ENCODE measurements at places on chromosomes 1 and 21.

DNA sequence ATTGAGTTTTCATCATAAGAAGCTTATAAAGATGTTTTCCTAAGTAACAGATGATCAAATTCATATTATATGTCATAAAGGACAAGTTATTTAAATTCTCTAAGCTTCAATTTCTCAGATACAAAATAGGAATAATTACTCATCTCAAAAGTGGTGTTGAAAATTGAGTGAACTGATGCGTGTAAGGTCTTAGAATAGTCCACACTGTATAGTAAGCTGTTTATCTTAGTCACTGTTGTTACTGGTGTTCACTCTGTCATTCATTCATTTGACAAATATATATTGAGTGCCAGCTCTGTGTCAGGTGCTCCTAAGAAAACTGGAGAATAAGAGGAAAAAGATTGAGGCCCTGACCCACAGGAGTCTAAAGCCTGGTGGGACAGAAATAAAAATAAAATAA lies 186.3 kb upstream of the BRINP3 start:
- DNase-seq: no peak

- no peak for DNase-seq
Measured at GRCh38 chr1:92333668-92334067, 34.8 kb downstream of the RPAP2 start.

DNA sequence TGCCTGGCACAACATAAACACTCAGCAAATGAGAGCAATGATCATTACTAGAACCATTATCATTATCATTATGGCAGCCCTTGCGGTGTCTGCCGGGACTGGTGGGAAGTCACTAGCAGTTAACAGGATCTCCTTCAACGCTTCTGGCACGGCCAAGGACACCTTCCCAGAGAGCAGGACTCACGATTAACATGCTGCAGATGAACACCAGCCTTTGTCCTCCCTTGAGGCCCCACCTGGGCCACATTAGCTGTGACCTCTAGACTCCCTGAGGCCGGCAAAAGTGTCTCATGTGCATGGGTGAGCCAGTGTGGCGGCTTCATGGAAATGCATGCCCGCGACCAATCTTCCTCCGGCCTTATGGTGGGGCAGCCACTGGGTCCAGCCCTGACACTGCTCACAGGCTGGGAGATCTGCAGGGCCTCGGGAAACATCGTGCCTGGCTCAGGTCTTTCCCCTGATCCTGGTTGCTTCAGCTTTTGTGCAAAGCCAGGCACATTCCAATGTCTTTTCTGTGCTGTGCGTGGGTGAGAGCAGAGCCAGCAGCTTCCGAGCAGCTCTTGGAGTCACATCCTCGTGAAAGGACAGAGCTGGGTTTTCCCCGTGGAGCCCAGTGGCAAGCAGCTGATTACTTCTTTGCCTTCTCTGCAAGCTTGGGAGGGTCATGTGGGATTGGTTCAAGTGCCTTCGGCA lies 107.3 kb downstream of the HMGB4 start:
- no peak for DNase-seq

- DNase-seq: no peak
Measured at GRCh38 chr1:14970115-14970798, 183.3 kb upstream of the TMEM51 start.

DNA sequence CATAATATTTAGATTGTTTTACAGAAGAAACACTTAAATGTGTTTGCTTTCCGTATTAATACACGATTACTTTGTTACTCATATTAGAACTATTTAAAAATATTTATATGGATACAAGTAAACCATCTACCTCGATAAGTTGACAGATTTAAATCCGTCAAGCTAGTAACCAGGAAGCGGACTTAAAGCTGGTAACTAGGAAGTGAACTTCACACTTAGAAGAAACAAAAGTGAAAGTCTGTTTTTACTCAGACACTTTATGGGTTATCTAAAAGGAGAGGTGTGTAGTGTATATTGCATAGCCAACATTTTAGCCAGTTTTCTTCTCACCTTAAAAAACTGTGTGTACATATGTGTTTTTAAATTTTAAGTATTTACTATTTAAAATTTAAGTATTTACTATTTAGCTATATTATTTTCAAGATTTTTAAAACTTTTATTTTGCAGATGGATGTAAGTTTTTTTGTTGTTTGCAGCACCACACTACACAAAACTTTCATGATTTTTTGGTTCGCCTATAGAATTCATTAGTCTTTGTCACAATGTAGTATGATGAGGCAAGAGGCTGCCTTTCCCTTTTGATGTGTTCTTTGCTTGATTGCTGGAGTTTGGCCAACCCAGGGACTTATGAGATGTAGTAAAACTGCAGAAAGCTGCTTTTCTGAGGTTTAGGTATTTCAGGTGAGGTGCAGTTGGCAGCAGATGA lies 2.7 kb downstream of the USP25 start:
- DNase-seq: peak; percentile 75

GRCh38 chr1:3858231-3858981 lies 1.1 kb downstream of the DFFB start:
- DNase-seq: no peak

- peak; percentile 69 for DNase-seq
Measured at GRCh38 chr1:85091671-85092280, 43.5 kb upstream of the MCOLN3 start.

- DNase-seq: peak; percentile 46
Measured at GRCh38 chr1:75203415-75204277, 69.5 kb downstream of the LHX8 start.

GRCh38 chr1:173451981-173452380 lies 25.2 kb upstream of the PRDX6 start:
- DNase-seq: no peak

DNA sequence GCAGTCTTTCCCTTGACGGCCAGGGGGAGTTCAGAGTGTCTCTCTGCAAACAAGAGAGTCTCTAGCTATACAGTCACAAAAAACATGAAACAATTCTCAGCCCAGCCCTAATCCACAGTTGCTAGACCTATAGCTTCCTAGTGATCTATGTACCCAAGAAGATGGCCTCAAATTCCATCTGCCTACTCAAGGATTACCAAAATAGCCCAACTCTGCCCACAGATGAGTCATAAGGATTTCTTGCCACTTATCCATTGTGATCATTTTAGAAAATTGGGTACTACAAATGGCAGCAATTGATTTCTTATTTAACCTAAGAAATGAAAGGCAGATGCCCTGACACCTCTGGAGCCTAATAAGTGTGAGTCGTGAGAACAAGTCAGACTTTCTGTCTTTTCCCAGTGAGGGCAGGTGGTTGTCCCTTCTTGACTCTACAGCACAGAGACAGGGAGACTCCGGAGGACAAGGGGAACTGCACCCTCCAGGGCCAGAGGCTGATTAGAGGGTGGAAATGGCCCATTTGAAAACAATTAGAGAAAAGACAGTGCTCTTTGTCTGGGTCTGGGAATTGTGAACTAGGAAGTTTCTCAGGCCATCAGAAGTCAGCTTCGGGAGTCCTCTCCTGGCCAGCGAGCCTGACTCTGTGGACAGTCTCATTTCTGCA lies 65.4 kb downstream of the ABCA4 start:
- DNase-seq: no peak

- no peak for DNase-seq
Measured at GRCh38 chr1:222240536-222241181, 307.2 kb downstream of the HHIPL2 start.

DNA sequence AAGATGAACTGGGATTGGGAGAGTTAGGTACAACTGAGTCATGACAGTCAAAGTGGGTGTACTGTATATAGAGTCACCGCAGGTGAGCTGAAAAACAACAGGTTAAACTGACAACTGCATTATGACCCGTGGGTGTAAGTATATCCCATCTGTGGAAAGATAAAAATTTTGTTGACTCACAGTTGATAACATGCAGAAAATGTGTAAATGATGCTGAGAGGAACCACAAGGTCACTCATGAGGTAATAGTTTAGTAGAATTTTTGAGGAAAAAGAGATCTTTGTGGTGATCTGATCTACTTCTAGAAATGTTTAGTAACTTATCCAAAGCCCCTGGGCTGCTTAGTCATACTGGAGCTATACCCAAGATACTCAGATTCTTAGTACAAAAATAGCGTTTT lies 838 bp downstream of the OR2C3 start:
- DNase-seq: no peak

GRCh38 chr1:202952818-202953217 lies 5.3 kb downstream of the ADIPOR1 start:
- peak; percentile 96 for DNase-seq

- DNase-seq: no peak
Measured at GRCh38 chr21:41426676-41427404, 801 bp downstream of the MX1 start.

DNA sequence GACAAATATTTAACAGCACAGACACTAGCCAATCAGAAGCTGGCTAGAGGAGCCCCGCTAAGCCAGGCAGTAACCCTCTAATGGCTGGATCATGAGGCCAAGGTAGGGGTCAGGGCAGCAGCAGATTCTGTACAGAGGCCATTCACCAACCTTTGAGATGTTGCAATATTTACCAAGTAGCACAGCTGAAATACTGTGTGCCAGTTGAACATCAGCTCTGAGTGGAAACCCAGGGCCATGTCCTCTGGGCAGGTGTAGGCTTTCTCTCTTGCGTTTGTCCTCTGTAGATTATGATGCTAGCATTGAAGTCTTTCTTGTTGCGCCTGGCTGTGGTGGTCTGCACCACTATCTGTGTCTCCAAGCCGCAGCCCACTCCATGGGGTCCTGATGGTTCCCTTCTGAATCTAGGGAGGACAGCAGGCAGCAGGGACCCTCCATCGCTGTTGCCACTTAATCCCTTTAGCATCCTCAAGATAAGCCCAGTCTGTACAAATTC lies 2.5 kb upstream of the COG2 start:
- no peak for DNase-seq

GRCh38 chr1:15737324-15738319 lies 1.6 kb downstream of the SLC25A34 start:
- no peak for DNase-seq

DNA sequence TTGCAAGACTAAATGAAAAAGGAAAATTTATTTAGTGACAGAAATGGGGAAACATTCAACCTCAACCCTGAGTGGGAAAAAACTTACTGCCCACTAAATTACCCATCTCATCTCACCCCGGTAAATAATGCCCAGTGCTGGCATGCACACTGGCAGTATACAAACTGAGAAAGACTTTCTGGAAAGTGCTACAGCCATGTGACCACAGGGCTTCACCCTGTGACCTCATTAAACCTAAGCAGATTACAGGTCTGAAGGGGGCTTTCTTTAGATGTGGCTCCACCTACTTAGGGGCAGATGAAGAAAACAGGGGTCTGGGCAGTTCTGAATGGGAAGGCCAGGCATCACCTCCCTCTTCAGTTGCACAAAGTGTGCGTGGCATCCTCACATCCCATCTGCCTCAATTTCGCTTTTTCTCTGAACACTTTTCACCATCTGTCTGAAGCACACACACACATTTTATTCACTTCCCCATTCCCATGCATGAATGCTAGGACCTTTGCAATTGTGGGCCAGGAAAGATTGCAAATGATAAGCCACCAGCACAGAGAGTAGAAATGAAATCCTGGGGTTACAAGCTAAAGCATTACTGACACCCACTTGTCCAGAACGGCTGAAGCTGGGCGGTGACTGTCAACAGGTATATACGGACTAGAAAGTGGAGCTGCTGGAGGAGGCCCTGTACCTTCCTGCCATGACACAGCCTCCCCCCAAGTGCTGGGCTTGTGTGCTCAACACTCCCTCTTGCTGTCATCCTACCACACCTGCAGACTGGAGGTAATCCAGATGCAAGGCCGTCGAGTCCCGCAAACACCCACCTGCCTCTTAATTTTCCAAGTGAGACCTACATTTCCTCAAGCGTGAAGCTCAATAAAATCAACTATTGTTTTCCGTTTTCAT lies 2.7 kb downstream of the NADK start:
- DNase-seq: peak; percentile 79

GRCh38 chr1:8065369-8065768 lies 39.3 kb upstream of the ERRFI1 start:
- DNase-seq: no peak

GRCh38 chr1:202568410-202568809 lies 141.8 kb downstream of the SYT2 start:
- no peak for DNase-seq

DNA sequence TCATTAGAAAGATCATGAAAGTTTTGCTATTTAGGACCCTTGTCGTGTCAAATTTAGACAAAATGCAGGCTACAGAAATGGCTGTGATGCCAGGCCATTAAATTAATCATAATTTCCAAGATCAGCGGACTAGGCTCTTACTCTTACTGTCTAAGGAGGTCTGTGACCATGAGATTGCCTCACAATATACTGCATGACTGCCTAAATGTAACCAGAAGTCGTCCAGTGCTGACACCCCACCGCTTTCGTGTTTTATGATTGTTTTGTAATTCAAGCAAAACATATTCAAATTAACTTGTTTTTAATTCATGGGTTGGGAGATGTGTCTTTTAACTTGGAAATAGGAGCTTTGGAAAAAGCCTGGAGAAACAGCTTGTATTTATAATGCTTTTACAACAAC lies 947.5 kb downstream of the BRINP3 start:
- no peak for DNase-seq

DNA sequence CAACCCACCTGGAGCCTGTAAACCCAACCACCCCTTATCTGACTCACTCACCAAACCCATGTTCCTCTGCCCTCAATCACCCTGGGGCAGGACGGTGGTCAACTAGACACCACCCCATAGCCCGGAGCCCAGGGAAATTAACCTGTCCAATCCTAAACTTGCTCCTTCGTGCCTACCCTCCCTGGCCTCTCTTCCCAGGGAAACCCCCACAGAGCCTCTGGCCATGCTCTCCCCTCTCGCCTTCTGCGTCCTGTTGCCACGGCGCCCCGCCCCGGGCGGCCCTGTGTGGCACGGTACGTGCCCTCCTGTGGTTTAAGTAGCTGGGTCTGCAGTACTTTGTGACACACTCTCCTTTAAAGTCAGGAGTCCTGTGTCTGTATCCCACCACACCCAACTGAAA lies 4.0 kb upstream of the FTCD start:
- no peak for DNase-seq

- DNase-seq: no peak
Measured at GRCh38 chr1:78237364-78237916, 191.7 kb downstream of the GIPC2 start.

- no peak for DNase-seq
Measured at GRCh38 chr1:175536369-175536768, 207.0 kb downstream of the TNR start.

DNA sequence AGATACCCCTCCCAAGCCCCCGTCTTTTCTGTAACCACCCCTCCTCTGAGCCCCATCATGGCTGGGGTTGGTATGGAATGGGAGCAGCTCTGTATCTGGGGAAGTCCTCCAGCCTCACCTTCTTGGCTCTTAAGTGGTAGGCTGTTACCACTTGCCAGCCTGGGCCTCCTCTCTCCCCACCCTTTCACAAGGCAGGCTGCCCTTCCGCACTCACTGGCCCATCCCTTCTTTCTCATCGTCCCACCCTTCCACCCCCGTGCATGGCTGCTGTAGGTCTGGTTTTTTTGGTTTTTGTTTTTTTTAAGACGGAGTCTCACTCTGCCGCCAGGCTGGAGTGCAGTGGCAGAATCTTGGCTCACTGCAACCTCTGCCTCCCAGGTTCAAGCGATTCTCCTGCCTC lies 5.2 kb downstream of the CYB561D1 start:
- no peak for DNase-seq

GRCh38 chr1:33682371-33682770 lies 181.5 kb upstream of the HMGB4 start:
- DNase-seq: no peak

Data from AML-193 (cell line).